Stimulated activated CD4-positive, alpha-beta T cell treated with anti-CD3 and anti-CD28 coated beads, TNF-alpha, amount 100 ng/mL, for 1 hour (primary cell): ENCODE measurements at places on chromosomes 13 and 19.

DNA sequence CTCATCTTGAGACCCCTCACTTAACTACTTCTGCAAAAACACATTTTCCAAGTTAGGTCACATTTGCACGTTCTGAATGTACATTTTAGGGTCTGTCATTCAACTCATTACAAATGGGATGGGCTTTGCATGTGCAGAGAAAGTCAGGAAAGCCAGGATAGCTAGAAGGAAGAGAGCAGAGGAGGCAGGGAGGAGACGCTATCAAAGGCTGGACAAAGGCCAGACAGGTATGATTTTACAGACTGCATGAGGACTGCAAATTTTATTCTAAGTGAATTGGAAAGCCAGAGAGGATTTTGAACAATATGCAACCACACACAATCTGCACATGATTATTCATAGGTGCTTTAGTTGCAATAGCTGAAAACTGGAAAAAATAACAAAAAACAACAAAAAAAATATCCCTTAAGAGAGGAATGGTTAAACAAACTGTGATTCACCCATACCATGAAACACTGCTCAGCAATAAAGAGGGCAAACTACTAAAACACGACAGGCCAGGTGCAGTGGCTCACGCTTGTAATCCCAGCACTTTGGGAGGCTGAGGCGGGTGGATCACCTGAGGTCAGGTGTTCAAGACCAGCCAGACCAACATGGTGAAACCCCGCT is 21.1 kb downstream of the SYDE1 start:
- no peak for DNase-seq

GRCh38 chr13:53848366-53848961 is 819.9 kb downstream of the OLFM4 start:
- no peak for DNase-seq

GRCh38 chr13:74662905-74663304 is 528.7 kb upstream of the KLF12 start:
- DNase-seq = no peak

DNA sequence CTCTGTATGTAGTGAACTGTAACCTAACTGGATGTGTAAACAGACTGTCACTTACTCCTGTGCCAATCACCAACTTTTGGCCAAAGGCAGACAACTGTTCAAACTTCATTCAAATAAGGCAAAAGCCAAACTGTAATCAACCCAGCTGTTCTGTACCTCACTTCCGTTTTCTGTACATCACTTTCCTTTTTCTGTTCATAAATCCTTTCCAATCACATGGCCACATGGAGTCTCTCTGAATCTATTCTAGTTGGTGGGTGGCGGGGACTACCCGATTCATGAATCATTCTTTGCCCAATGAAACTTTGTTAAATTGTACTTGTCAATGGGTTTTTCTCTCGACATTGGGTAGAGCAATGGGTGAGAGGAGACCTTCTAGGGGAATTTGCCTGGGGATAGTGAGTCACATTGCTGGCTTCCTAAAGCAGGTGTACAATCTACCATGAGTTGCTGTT is 178.3 kb upstream of the RFC3 start:
- DNase-seq = no peak

DNA sequence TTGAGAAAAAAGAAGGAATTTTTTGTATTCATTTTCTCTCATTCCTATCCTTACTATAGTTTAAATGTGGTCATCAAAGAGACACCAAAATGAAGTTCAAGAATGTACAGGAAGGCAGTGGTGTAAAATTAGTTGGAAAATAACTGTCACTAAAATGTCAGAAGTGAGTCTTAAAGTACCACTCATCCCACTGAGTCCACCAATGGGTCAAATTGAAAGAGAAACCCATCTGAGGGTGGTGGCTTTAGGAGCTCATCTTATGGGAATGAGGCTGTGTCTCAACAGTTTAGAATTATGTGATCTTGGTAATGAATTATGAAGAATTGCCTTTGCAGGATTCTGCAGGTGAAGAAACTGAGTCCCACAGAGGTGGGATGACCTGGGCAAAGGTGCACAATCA is 403.5 kb downstream of the FGF9 start:
- no peak for DNase-seq

DNA sequence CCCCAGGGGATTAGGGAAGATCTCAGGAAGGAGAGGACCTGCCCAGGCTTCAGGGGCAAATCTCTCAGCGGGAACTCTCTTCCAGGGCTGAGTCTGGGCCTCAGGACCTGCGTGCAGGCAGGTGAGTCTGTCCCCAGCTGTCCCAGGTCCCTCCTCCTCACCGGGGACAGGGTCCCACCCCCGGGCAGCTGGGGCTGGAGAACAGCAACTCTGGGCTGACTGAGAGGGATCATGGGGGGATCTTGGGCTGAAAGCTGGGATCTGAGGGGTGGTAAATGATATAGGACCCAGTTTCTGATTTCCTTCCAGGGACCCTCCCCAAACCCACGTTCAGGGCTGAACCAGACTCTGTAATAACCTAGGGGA is 14.3 kb downstream of the LILRA1 start:
- no peak for DNase-seq
